ENCODE measurements at places on chromosomes 5 and 9.
A peak's percentile ranks its signal among the peaks of the same experiment; 100 is the strongest.

- peak; percentile 22 for DNase-seq
These were observed 27.6 kb upstream of the CDKN2AIPNL start for GRCh38 chr5:134439210-134439654.

GRCh38 chr9:84076384-84076783, 95.8 kb downstream of the RMI1 start:
- DNase-seq, result no peak

DNA sequence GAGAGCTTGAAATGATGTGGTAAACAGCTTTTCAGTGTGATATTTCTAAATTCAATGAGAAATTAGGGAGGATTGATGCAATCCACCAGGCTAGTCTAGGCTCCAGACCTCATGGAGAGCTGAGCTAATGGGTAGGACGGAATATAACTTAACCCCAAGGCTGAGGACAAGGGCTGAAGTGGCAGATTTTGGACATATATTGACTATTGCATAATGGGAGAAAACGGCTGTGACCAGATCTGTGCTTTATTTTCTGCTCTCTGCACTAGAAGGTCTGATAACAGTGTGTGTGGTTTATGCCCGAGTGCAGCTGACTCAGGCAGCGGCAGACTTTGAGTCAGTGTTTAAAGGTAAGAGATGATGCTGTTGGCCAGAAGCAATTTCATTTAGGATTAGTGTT, 70.6 kb downstream of the ACTBL2 start:
- DNase-seq, result no peak

DNA sequence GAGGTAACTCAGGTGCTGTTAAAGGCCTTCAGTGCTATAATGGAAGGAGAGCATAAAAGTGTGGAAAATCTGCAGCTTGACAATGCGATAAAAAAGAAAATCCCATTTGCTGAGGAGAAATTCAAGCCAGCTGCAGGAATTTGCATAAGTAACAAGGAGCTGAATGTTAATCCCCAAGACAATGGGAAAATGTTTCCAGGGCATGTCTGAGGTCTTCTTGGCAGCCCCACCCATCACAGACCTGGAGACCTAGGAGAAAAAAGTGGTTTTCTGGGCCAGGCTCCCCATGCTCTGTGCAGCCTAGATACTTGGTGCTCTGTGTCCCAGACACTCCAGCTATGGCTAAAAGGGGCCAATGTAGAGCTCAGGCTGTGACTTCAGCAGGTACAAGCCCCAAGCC, 1159.6 kb downstream of the CDH18 start:
- DNase-seq, result no peak

- peak; percentile 86 for DNase-seq
These were observed 142.9 kb downstream of the GNA14 start for GRCh38 chr9:77505232-77505631.

GRCh38 chr5:149656576-149657182, 73.4 kb upstream of the PPARGC1B start:
- peak; percentile 58 for DNase-seq

DNA sequence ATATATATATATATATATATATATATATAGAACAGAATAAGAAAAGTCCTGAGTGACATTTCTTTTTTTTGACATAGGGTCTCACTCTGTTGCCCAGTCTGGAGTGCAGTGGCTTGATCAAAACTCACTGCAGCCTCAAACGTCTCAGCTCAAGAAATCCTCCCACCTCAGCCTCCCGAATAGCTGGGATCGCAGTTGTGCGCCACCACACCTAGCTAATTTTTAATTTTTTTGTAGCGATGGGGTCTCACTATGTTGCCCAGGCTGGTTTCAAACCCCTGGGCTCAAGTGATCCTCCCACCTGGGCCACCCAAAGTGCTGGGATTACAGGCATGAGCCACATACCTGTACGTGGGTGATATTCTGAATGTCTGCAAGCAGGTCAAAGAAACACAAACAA, 48.3 kb downstream of the SPRY4 start:
- DNase-seq, result no peak

- no peak for DNase-seq
These were observed 37.8 kb upstream of the FUBP3 start for GRCh38 chr9:130541533-130541932.

GRCh38 chr9:93003552-93004407, 54.7 kb upstream of the SUSD3 start:
- peak; percentile 62 for DNase-seq

DNA sequence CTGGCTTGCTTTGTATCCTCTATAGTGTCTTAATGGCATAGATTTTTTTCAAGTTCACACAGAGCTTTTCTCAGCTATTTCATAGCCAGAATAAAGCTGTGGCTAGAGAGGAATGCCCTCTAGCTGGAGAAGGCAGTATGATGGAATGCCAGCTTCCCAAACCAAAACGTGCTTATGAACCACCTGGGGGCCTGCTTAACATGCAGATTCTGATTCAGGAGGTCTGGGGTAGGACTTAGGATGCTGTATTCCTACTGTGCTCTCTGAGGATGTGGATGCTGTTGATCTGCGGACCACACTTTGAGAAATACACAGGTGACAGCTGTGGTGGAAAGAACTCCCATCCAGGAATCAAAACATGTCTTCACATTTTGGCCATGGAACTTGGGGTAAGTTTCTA, 49.9 kb upstream of the DPYSL3 start:
- no peak for DNase-seq

- DNase-seq, result no peak
These were observed 2.2 kb downstream of the ABLIM3 start for GRCh38 chr5:149143470-149143869.
